ENCODE measurements at places on chromosomes 5 and 9. TPM values are rescaled to one million over a fixed set of nuclear protein-coding genes. Genes with fewer than 3 reads are reported as not detected.
A peak's percentile ranks its signal among the peaks of the same experiment; 100 is the strongest.

The PCDHA1 gene
- total RNA-seq, result not detected

DNA sequence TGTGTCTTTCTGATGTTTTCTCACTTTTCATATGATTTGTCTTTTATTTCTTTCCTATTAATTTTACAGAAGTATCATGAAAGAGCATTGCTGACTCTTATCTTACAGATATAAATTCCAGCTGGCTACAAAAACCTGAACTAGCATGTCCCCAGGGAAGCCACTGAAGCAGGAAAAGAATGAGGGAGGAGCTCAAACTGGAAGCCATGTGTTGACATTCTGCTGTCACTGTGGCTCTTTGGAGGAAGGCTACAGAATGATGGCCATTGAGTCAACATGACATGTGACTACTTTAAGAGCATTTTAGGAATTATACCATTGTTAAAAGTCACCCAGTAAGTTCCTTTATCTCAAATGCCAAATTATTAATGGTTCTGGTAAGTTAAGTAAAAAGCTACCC is 638.3 kb upstream of the DMAC1 start:
- DNase-seq, result no peak

DNA sequence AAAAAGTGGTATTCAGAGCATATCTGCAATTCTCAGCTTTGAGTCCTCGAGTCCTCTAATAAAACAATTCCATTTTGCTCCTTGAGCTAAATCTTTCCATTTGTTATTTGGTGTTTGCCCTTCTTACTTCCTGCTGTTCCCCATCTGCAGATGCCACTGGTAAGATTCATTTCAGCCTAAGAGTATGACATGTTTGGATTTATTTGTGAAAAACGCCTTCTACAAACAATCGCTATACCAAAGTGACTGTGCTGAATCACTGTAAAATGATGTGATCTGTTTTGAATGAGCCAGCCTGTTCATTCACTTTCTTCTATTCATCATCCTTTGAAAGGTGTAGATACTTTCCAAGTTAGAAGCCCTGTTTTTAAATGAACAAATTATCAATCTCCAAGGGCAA is 27.7 kb downstream of the KCTD16 start:
- no peak for DNase-seq

GRCh38 chr5:139976703-139977102 is 66.4 kb downstream of the NRG2 start:
- DNase-seq, result no peak

DNA sequence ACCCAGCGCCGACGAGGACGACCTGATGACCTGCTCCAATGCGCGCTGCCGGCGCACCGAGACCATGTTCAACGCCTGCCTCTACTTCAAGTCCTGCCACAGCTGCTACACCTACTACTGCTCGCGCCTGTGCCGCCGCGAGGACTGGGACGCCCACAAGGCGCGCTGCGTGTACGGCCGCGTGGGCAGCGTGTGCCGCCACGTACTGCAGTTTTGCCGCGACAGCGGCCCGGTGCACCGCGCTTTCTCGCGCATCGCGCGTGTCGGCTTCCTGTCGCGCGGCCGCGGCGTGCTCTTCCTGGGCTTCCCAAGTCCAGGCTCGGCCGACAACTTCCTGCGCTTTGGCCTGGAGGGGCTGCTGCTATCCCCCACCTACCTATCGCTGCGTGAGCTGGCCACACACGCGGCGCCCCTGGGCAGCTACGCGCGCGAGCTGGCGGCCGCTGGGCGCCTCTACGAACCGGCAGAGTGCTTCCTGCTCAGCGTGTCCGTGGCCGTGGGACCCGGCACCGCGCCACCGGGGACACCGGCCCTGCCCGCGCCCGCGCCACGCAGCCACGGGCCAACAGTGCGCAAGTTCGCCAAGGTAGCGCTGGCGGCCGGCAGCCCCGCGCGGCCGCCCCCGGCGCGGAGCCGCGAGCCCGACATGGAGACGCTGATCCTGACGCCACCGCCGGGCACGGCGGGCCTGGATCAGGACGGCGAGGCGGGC is 2.7 kb upstream of the PHPT1 start:
- DNase-seq, result no peak

DNA sequence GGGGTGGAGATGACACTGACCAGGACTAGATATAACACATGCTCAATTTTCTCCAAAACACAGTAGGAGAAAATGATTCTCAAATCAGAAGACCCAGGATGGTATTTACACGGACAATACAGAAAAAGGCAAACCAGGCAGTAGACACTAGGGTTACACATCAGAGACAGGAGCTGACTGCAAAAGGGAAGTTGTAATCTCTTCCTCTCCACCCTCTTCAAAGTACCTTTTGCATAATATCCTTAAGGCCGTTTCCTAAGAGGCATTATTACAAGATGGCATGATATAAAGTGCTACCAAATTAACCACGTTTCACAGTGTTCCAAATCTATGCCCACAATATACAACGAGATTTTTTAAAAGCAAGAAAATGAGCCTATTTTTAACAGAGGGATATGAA is 39.2 kb downstream of the YIPF5 start:
- DNase-seq, result no peak

- no peak for DNase-seq
Measured at GRCh38 chr9:36665387-36665786, 92.7 kb downstream of the MELK start.

The ANKRD33B gene
- total RNA-seq, result 10.8 TPM

The AJM1 gene
- total RNA-seq, result 0.27 TPM

The ARHGEF28 gene
- 0.27 TPM for total RNA-seq

DNA sequence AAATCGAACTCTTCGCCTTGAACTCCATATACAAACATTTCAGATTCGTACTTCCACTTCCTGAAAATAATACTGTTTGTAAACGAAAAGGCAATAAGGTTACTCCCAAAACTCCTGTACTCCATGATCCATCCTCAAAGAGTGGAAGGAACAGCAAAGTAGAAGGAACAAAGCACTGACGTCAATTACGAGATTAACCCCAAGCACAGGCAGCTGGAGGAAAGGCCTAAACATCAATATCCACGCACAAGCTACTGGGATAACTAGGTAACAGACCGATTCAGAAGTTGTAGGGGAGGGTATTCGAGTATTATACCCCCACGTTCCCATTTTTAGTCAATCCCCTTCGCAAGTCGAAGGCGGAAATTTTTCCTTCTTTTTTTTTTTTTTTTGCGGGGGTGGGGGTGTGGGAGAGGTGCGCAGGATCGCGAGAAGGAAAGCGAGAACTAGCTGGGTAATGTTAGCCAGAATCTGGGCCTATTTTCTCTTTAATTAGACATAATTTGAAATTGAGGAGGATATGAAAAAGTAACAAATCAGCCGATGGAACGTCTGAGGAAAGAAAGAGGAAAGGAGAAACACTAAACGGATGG is 909 bp downstream of the AFF4 start:
- DNase-seq, result peak; percentile 4

GRCh38 chr9:127353882-127354281 is 43.1 kb upstream of the SLC2A8 start:
- DNase-seq, result no peak

The FCN1 gene
- 10.5 TPM for total RNA-seq

All from hematopoietic multipotent progenitor cell (in vitro differentiated cells).